Stimulated activated CD4-positive, alpha-beta T cell treated with anti-CD3 and anti-CD28 coated beads, Interleukin-1b, Interleukin-23, amount 100 ng/mL, for 1 hour (primary cell): ENCODE measurements at places on chromosomes 4 and X.

DNA sequence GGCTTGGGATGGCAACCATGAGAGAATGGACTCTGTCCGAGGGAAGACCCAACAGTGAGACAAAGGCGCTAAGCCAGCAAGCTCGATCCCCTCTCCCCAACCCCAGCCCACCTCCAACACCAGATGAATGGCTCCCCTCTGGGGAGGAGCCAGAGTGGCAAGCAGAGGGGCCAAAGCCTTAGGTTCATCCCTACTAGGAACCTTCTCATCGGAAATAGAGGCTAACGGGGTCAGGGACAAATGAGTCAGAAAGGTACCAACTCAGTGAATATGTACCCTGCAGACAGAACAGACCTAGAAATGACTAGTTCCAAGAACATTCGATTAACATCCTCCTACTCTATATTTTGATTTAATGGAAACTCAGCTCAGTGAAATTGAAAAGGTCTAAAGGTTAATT lies 73.9 kb downstream of the NSG1 start:
- DNase-seq: no peak

DNA sequence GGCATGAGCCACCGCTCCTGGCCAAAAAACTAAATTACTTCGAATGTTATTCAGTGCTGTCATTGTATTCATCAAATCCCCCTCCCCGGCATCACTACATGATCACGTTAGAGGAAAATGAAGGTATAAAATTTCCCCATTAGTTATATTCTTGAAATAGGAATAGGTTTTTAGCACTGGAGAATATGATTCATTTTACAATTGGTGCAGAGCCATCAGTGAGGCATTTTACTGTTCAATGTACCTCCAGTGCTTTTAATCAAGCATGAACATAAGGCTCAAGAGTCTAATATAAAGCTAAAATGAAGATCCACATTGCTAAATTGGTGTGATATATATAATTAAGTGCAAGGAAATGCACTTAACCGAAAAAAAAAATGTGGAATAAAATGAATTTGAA lies 18.3 kb downstream of the KLF3 start:
- DNase-seq: no peak

GRCh38 chrX:46184749-46185148 lies 360.5 kb downstream of the ZNF674 start:
- DNase-seq: no peak

GRCh38 chr4:135277068-135277979 lies 1075.7 kb upstream of the PABPC4L start:
- no peak for DNase-seq

- no peak for DNase-seq
Measured at GRCh38 chr4:15381806-15382338, 46.0 kb upstream of the C1QTNF7 start.

- DNase-seq: no peak
Measured at GRCh38 chr4:42653626-42654560, 3.0 kb downstream of the ATP8A1 start.

DNA sequence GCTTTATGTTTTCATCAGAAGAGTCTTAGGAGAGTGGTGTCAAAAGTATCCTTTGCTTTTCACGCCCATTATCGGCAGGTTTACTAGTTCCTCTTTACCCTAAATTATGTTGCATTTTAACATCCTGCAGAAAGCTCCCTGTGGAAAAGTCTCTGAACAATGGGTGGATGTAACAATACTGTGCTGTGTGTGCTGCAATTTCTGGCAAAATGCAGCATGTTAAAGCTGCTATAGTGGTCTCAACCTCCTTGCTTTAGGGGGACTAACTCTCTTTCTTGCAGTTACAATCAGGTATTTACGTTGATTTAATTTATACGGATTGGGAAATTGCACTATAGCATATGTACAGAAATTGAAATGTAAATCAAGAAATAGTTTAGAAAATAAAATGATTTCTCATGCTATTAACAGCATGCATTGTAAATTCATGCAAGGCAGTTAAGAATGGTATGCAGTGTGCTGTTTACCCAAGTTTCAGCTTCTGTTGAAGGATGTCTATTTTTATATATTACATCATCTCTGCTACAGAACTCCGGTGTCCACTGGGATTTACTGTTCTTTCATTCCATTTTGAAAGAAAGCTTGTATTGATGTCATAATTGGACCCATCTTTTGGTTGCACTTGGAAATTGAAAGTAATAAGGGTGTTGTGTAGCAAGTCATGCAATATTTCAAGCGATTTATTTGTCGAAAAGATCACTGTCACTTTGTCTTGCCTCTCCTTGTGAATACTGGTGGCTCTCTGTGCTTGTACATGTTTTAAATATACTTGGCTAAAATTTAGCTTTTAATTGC lies 145.7 kb downstream of the RAPGEF2 start:
- DNase-seq: no peak

- no peak for DNase-seq
Measured at GRCh38 chr4:11138964-11139363, 289.7 kb downstream of the HS3ST1 start.

DNA sequence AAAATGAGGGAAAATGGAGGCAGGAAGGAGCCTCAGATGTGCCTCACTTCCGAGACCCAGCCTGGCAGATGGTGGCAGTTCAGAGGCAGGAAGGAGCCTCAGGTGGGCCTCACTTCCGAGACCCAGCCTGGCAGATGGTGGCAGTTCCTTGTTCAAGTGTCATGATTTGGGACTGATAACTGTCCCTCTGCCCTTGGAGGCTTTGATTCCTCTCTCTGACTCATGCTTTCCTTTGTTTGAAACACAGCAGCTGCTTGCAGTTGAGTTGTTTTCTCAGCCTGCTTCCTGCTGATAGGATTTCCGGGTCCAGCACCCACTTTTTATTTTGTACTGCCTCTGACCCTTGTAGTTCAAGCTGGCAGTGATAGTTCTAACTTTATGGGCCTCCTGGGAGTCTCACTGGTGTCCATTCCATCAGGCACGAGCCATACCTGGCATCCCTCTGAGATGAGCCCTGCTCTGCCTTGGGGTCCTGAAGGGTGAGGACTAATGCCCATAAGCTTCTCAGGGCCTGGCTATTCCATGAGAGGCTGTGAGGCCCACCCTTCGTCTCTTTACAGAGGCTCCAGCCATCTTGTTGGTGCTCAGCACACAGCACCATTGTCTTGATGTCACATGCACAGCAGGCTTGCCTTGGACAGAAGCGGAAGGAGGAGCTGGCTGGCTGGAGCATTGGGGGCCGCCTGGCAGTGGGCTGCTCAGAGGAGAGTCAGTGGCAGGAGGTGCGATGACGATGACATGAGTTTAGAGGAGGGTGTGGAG lies 13.0 kb downstream of the RGS12 start:
- DNase-seq: no peak

DNA sequence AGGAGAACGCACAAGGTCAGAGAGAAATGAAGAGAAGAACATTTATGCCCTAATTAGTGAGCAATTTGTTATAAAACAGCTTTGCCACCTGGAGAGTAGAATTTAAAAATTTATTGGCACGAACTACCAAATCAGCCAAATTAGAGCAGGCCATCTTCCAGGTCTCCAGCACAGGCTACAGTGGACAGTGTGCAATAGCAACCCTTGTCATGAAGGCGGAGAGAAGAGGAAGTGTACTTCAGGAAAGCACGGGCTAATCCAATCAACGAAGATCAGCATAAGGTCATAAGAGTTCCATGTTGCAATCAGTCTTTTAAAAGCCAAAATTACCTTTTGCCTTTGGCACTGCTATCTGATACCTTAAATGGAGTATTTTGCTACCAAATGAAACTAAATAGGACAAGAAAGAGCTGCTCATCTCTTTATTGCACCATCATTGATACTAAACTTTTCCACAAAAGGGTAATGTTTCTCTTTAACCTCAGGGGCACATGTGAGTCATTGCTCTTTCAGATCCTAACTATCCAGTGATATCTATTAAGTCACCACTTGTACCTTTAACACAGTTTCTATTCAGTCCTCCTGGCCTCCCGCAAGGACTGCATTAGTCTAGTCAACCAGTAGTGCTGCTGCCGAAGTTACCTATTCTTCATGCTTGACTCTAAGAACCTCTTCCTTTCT lies 19.9 kb downstream of the ANK2 start:
- no peak for DNase-seq

DNA sequence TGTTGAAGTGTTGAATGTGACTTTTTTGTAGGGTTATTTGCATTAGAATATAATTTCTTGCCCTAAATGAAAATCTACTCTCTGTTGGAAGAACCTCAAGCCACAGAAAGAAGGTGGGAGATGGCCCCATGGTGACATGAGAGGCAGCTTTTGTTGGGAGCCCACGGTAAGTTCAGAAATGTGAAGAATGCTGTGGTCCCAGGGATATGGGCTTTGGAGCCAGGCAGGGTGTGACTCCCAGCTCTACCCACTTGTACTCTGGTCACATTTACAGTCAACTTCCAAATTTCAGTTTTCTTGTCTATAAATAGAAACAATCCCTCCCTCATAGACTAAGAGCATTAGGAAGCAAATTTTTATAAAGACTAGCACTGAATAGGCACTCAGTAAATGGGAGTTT lies 177.8 kb downstream of the RAB28 start:
- no peak for DNase-seq

GRCh38 chr4:58138786-58139668 lies 1028.8 kb upstream of the IGFBP7 start:
- no peak for DNase-seq

DNA sequence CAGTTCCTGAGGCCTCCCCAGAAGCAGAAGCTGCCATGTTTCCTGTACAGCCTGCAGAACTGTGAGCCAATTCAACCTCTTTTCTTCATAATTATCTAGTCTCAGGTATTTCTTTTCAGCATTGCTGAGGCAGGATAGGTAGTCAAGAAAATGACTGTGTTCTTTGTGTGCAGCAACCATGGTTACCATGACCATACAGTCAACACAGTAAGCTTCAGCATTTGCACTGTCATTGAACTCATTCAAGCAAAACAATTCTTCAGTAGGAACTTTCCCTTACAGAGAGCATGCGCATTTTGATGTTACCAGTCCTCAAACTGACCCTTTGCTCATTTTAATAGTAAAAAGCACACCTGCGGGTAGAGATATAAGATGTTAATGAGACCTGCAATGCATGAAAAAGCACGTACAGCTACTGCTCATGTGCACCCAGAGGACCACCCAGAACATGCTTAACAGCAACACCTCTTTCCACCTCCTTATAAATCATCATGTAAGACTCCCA lies 180.8 kb downstream of the PRKX start:
- no peak for DNase-seq

DNA sequence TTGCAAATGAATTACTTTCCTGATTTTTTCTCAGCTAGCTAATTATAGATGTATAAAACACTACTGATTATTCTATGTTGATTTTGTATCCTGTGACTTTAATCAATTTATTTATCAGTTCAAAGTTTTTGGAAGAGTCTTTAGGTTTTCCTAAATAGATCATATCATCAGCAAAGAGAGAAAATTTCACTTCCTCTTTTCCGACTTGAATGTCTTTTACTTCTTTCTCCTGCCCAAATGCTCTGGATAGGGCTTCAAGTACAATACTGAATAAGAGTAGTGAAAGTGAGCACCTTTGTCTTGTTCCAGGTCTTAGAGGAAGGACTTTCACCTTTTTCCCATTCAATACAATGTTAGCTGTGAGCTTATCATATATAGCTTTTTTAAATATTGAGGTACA lies 417.9 kb downstream of the PDGFC start:
- DNase-seq: no peak

- DNase-seq: no peak
Measured at GRCh38 chrX:40209951-40210617, 112.3 kb upstream of the BCOR start.

- DNase-seq: no peak
Measured at GRCh38 chr4:61199873-61200186, 296 bp upstream of the ADGRL3 start.

- DNase-seq: no peak
Measured at GRCh38 chrX:34238896-34239295, 106.8 kb upstream of the FAM47A start.

DNA sequence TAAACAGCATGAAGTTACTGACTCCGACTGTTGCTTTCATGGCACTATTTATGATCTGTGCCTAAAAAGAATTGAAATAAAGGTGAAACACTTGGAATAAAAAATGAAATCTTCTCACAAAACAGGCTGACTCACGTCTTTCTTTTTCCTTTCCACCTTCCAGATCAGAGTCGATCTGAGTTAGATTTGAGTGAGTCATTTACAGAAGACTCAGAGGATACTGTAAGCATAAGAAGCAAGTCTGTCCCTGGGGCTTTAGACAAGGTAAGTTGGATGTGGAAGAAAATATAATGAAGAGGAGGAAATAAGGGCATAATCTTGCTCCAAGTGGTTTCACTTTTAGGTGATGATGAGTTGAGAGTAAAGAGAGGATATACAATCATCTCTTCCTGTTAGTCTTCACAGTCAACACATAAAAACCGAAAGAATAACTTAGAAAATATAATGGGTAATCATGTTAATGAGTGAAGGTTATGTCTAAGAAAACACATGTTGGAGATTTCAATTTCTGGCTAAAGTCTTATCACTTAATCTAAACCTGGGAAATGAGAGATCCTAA lies 89.7 kb downstream of the SYTL5 start:
- no peak for DNase-seq

- DNase-seq: no peak
Measured at GRCh38 chr4:141576585-141577110, 59.7 kb upstream of the IL15 start.

- DNase-seq: no peak
Measured at GRCh38 chr4:109764376-109764775, 34.5 kb upstream of the PLA2G12A start.

DNA sequence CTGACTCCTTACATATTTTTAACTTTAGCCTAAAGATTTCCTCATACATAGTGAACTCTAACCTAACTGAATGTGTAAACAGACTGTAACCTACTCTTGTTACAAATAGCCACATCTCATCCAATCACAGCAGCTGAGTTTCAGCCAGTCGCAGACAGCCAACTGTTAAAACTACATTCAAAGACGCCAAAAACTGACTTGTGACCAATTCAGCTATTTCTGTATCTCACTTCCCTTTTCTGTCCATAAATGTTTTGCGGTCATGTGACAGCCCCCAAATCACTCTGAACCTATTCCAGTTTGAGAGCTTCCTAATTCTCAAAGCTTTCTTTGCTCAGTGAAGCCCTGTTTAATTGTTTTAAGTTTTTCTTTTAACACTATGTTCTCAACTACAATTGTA lies 2731.9 kb downstream of the ARAP2 start:
- no peak for DNase-seq

- no peak for DNase-seq
Measured at GRCh38 chrX:70089604-70090297, 27.5 kb downstream of the OTUD6A start.

- no peak for DNase-seq
Measured at GRCh38 chr4:73936969-73937368, 44.9 kb downstream of the PF4 start.

- no peak for DNase-seq
Measured at GRCh38 chrX:13803116-13803515, 13.8 kb downstream of the GPM6B start.

DNA sequence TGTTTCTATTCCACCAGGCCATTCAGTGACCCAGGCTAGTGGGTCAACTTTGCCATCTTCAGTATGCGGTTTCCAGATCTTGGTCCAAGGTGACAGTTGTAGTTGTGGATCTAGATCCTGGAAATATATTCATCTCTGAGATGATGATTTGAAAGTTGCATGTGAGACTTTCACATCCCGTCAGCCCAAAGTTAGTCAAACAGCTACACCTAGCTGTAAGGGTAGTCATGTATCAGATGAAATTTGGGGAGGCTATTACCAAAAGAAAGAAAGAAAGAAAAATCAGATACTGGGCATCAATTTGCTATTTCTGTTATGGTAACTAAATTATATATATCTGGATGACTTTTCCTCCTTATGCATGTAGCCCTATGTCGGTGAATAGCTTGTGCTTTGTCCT lies 259.4 kb upstream of the ARX start:
- DNase-seq: no peak
